ENCODE measurements at places on chromosomes 2 and 18.
A peak's percentile ranks its signal among the peaks of the same experiment; 100 is the strongest.

- no peak for DNase-seq
Observed at GRCh38 chr18:73365018-73365417, 497.2 kb upstream of the NETO1 start.

- no peak for DNase-seq
Observed at GRCh38 chr18:49967171-49967570, 153.8 kb upstream of the ACAA2 start.

DNA sequence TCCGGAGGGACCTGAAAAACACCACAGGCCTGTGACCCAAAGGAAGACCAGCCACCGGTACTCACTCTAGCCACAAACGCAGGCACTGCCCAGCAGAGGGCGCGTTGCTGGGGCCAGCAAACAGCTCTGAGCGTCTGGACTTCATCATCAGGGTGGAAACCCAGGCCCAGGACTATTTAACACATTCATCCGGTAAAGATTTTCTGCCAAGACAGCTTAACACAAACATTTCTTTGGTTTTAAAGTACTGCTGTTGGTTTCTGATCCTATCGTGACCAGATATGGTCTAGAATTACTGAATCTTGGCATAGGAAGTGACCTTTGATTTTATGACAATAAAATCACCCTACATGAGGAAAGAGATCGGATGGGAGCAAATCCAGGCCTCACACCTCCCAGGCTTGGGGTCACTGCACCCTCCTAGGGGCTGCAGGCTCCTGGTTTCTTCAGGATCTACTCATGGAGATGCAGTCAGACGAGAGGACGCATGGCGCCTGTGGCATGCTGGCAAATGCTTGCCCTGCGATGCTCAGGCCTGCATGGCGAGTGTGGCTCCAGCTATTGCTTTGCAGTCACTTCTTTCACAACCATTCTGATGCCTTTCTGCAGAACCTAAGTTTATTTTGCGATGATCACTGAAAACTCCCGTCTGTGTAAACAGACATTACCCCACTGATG is 130.4 kb downstream of the COL4A4 start:
- peak; percentile 48 for DNase-seq

DNA sequence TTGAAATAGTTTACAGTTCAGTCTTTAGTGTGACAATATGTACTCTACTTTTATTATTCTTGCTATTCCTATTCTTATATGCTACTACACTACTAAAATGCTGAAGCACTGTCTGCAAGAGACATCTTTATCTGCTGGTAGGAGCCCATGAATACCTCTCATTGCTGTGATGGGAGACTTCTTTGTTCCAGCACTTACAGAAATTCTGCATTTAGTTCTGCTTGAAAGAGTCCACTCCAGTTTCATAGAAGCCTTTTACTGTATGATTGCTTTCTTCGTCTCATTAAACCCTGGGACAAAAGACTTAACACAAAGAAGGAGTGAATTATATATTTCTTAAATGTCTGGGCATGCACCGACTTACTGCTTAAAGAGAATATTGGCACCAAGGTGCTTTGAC is 272.7 kb downstream of the CD226 start:
- no peak for DNase-seq

DNA sequence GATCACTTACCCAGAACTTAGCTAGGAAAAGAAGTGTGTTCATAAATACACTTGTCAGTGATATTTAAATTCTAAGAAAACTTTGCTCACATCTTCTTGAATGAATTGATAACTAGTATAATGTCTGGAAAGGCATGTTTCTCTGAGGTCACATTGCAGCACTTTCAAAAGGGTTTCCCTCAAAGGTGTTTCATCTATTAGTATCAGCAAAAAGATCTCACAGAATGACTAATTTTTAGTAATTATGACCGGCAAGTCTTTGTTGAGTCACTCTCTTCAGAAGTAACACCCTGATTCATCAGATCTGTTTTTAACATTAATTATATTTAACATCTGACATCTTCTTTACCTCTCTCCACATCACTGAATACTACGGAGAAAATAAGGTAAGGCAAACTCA is 222.3 kb downstream of the IKZF2 start:
- no peak for DNase-seq

GRCh38 chr18:75503615-75504014 is 76.1 kb upstream of the SMIM21 start:
- no peak for DNase-seq

- DNase-seq: no peak
Observed at GRCh38 chr2:128424406-128425171, 105.9 kb upstream of the HS6ST1 start.

DNA sequence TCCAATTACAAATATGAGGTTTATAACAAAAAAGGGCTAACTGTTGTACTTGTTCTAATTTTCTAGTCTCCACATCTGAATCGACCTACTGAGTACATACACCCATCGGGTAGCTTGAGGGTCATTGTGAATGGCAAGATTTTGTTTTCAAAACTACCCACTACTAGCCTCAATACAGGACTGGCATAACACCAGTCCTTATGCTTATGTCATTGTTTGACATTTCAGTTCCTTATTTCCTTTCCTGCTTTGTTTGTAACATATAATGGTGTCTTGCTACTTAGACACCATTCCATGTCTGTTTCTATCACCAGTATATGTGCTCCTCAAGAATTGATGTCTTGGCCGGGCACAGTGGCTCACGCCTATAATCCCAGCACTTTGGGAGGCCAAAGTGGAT is 86.0 kb downstream of the EPHA4 start:
- no peak for DNase-seq

GRCh38 chr2:25922501-25922900 is 44.2 kb upstream of the ASXL2 start:
- no peak for DNase-seq

- DNase-seq: no peak
Observed at GRCh38 chr2:184444217-184444616, 154.1 kb upstream of the ZNF804A start.

DNA sequence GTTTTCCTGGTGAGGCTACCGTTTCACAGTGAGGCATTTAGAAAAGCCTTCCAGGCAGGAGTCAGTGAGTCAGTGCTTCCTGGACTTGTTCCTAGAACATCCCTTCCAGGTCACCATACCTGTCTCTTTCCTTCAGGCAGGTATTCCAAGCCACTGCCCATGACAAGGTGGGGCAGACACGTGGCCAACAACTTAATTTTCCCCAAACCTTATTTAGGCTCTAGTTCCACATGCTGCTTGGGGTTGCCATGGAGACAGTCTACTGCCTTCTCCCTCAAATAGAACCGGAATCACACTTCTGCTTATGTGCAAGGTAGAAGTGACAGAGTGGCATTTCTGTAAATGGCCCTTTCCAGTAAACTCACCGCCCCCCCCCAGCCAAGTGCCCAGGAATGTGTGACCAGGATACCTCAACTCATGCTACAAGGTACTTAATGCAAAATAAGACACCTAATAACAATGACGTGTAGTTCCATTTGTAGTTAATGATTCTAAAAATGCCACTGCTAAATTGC is 258.3 kb downstream of the PRKCE start:
- DNase-seq: no peak

DNA sequence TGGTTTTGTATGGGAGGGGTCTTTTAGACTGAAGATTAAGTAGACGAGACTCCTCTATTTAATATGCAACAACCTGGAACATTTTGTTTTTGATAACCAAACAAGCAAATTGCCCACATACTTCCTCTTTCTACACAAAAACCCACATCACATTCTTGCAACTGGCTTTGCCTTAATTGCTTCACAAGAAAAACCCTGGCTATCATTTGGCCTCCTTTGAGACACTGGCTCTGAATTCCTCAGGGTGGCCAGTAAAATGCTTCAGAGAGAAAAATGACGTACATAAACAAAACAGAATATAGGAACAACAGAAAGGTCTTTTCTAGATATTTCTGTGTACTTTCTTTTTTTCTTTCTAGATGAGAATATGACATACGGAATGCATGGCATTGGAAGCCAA is 103.0 kb downstream of the TRIB2 start:
- DNase-seq: no peak

DNA sequence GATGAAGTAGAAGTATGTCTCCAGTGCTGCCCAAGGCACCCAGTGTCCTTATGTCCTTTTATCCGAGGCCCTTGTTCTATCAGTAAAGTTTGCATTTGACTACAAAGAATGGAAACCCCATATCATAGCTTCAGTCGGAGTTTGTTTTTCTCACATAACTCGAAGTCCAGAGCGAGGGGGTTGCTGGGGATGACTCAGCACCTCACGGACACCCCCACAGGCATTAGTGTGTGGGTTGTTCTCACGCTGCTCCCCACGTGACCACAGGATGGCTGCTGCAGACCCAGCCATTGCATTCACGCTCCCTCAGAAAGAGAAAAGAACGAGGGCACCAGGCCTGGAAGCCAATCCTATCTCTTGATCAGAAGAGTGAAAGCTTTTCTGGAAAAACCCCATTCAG is 27.8 kb downstream of the SALL3 start:
- DNase-seq: no peak

DNA sequence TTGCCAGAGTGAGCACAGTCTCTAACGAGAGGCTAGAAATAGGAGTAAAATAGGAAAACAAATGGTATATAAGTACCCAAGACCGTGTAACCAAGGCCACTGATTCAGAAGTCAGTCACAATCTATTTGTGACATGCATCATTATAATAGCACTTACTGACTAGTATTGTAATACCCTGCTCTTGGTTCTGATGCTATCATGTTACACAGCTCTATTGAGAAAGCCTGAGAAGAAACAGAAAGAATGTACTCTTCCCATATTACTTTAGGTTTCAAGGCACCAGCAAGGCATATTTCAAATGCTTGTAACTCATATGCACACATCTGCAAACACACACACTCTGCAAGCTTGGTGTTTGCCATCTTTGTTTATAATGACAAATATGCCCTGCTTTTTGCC is 746.4 kb downstream of the SLC4A3 start:
- DNase-seq: no peak

DNA sequence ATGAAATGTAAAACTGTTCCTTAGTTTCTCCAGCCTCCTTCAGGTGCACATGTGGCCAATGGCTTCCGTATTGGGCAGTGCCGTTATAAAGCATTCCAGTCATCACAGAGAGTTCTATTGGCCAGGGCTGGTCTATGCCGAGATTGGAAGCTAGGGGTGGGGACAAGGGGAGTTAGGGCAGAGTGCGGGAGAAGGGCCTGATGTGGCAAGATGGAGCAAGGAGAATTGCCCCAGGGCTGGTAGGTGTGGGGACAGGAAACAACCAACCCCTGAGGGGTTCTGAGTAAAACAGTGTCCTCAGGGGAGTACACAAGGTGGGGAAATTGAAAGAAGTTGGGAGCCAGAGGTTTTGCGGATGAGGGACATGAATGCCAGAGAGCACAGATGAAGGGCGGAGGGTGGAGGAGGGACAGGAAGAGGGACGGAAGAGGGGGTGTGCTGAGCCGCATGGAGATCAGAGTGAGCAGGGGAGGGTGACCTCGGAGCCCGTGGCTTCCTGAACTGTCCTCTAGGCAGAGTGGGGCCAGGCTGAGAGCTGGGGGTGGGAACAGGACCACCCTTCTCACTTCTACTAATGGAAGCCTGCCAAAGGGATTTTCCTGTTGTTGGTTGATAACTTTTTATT is 9.1 kb upstream of the ATP6V1C2 start:
- DNase-seq: no peak

- no peak for DNase-seq
Observed at GRCh38 chr2:64661741-64662169, 8.0 kb upstream of the SERTAD2 start.

DNA sequence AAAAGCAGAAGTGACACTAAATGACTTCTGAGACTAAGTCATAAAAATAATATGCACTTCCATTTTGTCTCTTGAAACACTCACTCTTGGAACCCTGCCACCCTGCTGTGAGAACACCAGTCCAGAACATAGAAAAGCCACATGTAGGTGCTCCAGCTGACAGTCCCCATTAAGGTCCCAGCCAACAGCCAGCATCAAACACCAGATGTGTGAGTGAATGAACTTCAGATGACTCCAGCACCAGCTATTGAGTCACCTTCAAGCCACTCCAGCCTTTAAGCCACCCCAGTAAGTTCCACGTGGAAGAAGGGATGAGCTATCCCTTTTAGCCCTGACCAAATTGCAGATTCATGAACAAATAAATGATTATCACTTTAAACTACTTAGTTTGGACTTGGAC is 31.5 kb upstream of the LGALSL start:
- DNase-seq: no peak

DNA sequence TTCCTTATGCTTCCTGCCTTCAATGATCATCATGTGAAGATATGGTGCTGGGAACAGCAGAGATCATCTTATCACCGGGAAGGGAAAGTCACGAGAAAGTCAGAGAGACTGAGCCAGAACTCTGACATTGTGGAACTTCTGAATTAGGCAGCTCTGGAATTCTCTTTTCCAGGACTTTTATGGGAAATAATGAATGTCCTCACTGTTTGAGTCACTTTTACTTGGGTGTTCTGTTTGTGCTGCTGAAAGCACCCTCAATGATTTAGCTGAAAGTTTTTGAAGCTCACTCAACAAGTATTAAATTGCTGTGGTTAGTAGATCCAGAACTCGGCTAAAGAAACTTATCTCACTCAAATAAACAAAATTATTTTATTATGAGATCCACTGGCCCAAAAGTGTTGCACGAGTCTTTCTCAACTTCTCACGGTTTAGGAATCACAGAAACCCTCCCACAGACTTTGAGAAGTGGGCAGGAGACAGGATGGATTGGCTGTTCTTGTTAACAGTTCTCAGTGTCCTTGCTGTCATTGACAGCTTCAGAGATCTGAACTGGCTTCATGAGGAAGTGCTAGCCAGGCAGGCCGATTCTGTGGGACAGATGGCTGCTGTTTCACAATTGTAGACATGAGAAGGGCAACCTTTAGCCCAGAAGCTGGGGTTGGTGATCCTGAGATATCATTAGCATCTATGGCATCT is 26.4 kb upstream of the ATRAID start:
- DNase-seq: no peak

DNA sequence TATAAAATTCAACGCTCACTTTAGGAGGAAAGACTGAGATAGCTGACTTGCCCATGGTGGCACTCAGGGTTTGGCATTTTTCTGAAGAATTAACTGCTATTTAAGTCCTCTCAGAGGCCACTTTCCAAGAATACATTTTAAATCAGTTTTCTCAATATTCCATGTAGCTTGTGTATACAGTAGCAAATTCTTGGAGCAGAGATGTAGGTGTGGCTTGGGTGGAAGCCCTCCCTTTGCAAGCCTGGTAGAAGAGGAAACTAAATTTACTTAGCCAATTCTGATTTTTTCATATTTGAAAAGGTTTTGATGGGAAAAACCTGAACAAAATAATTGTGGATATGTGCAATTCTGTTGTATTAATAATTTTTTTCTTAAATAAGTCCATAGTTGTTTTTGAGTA is 14.0 kb upstream of the ITGAV start:
- DNase-seq: no peak

DNA sequence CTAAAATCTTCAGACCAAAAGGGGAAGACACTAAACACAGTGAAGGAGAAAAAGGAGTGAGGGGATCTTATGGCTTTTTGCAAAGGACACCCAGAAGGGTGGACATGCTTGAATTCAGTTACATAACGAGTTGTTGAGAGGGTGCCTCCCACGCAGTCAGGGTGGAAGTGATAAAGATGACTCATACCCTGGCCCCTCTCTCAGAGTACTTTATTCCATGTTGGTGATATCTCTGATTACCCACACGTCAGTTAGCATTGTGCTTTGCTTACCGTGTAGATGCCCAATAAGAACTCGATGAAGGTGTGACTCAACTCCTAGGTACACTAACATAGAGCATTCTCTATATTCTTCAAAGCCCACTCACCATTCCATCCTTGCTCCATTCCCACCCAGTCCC is 44.4 kb downstream of the EN1 start:
- DNase-seq: no peak

GRCh38 chr2:20868377-20868776 is 45.5 kb upstream of the LDAH start:
- peak; percentile 71 for DNase-seq
